GM12892 (cell line): ENCODE measurements at places on chromosomes 2 and 18.
A peak's percentile ranks its signal among the peaks of the same experiment; 100 is the strongest.

DNA sequence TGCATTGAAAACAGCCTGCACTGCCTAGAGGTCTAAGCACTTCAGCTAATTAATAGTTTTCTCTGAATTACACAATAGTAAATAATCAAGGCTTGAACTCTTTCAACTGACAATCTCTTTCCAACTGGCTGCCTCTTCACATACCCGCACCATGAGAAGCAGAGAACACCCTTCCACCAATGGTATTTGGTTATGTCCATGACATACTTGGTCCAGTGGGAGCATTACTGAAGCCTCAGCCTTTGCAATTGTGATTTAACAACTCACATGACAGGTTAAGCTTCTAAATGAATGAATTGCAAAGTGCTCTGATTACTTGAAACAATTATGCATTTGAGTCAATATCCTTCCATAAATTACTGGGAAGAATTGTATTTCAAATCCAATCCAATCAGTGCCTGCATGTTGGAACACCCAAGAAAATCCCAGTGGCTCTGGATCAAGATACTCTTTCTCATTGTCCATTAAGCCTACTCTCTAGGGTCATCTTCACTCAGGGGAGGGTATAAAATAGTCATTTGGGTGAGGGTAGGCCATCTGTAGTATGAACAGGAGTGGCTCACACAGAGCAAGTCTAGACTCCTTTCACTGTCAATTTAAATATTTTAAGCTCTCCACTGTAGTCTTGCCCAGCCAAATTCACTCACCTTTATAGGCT, 101.1 kb downstream of the HS1BP3 start:
- DNase-seq: no peak

DNA sequence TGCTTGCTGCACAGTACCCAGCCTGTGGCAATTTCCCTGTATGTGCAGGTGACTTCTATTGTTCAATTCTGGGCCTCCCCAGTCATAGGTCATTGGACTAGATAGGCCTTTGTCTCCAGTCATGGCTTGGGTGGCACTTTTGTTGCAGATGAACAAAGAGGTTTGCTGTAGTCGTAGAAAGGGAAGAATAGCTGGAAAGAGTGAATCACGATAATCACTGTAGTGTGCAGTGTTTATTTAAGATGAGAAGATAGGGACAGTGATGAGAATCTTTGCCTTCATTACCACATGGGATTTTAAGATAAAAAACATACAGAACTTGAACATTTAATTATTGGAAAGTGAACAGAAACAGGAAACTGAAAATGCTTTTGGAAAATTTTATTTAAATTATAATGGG, 156.1 kb upstream of the CYRIA start:
- no peak for DNase-seq

GRCh38 chr2:207879536-207879935, 109.8 kb upstream of the FZD5 start:
- DNase-seq: no peak

- DNase-seq: peak; percentile 32
These were observed 36.5 kb downstream of the SEMA4F start for GRCh38 chr2:74690571-74690970.

- no peak for DNase-seq
These were observed 25.8 kb downstream of the SPEG start for GRCh38 chr2:219460424-219460926.
